SW480 (cell line): ENCODE measurements at places on chromosomes 11 and 22.
A peak's percentile ranks its signal among the peaks of the same experiment; 100 is the strongest.

DNA sequence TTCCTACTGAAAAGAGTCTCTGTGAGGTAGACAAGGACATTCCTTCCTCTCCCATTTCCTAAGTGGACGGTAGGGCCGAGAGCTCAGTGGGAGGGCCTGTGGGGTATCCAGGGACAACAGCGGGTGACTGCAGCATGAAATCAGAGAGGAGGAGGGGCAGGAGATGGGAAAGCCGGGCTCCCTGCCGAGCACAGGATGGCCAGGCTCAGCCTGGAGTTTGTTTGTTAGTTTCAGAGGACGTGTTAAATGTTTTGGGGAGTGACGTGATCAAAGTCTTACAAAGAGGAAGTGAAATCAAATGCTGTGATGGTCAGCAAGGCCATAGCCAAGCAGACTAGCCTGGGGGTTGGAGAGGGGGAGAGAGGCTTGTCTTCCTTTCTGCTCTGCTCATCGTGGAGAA lies 152.7 kb downstream of the ADAMTS15 start:
- DNase-seq: no peak

DNA sequence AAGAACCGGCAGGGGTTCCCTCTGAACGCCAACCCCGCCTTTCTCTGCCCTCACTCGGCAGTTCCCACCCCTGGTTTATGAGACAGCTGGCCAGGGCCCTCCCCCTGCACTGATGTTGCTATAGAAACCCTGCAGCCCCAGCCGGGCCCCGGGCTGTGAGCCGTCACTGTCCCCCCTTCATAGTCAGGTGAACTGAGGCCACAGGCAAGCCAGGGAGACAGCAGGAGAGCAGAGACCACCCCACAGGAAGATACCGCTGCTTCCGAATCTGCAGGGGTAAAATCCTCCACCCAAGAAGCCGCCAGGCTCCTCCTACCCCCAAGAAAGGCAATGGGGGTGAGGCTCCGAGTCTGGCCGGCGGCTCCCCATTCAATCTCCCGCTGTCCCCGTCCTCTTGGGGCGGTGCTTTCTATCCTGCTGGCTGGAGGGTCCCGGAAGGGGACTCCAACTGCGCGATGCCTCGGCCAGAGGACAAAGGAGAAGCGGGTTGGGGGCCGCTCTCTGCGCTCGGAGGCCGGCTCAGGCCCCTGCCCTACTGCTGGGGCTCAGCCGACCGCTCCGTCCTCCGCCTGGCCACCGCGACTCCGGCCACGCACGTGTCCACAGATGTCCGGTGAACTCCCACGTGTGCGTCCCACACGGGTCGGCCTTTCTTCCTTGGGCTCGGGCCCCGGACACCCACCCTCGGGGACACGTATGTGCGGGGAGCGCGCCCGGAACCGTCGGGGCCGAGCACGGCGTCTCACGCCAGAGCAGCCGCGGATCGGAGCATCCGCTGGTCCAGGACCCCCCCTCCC lies 587 bp downstream of the SLC25A22 start:
- DNase-seq: peak; percentile 65

DNA sequence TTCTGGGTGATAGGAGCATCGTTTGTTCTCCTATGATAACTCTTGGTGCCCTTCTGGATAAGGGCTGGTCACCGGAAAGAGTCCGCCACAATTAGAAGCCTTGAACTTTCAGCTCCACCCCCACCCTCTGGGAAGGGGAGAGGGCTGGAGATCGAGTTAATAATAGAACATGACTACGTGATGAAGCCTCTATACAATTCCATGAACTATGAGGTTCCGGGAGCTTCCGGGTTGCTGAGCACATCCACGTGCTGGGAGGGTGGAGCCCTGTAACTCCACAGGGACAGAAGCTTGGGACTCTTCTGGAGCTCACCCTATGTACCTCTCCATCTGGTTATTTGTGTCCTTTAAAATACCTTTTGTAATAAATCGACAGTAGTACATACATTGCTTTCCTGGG lies 40.3 kb downstream of the ARHGAP42 start:
- peak; percentile 40 for DNase-seq

DNA sequence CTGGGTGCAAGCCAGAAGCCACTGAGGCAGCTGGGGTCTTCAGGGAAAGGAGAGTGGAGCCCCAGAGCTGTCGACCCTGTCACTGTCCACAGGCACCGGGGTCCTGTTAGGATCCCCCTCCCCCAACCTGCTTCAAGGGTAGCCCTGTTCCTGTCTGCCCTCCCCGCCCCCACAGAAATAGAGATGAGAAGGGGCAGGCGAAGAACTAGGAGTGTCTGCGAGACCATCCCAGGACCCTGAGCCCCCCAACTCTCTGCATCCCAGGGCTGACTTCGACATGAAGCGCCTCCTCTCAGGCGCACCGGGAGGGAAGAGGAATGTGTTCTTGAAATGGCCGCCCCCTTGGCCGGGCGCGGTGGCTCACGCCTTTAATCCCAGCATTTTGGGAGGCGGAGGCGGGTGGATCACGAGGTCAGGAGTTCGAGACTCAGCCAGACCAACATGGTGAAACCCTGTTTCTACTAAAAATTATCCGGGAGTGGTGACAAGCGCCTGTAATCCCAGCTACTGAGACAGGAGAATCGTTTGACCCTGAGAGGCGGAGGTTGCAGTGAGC lies 607 bp upstream of the ZNF70 start:
- DNase-seq: no peak

- DNase-seq: no peak
Observed at GRCh38 chr22:32846780-32847491, 45.4 kb downstream of the TIMP3 start.

GRCh38 chr11:707817-708420 lies 1.9 kb downstream of the EPS8L2 start:
- no peak for DNase-seq

GRCh38 chr11:134516529-134516928 lies 104.5 kb upstream of the B3GAT1 start:
- DNase-seq: no peak

GRCh38 chr11:87397011-87397865 lies 359.5 kb downstream of the TMEM135 start:
- no peak for DNase-seq

GRCh38 chr22:28410050-28410816 lies 269.4 kb downstream of the TTC28 start:
- no peak for DNase-seq

GRCh38 chr11:116640641-116641402 lies 132.0 kb downstream of the BUD13 start:
- DNase-seq: no peak

GRCh38 chr22:27420817-27421361 lies 380.7 kb downstream of the MN1 start:
- DNase-seq: no peak

DNA sequence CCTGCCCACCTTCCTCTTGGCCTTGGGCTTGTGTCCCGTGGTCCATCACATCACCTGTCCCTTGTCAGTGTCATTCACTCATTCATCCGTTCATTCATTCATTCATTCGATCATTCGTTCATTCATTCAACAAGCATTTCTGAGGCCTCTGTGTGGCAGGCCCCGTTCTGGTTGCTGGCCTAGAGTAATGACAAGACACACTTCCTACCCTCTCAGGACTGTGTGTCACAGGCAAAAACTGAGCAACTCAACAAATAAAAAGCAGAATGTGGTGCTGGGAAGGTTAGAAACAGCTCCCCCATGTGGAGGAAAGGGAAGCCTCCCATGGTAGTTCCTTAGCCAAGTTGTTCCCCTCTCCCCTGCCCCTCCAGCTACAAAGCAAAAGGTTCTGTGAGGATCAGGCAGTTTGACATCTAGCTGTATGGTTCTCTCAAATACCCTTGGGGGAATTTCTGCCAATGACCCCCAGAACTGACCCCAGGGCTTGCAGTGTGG lies 1.6 kb upstream of the OMP start:
- DNase-seq: peak; percentile 28

- peak; percentile 27 for DNase-seq
Observed at GRCh38 chr11:75100314-75100713, 3.6 kb upstream of the OR2AT4 start.

GRCh38 chr22:43226377-43227238 lies 39.7 kb upstream of the TTLL12 start:
- peak; percentile 49 for DNase-seq

- DNase-seq: peak; percentile 54
Observed at GRCh38 chr11:85827748-85828639, 17.1 kb upstream of the SYTL2 start.

GRCh38 chr11:23112987-23113886 lies 253.0 kb upstream of the CCDC179 start:
- peak; percentile 74 for DNase-seq

DNA sequence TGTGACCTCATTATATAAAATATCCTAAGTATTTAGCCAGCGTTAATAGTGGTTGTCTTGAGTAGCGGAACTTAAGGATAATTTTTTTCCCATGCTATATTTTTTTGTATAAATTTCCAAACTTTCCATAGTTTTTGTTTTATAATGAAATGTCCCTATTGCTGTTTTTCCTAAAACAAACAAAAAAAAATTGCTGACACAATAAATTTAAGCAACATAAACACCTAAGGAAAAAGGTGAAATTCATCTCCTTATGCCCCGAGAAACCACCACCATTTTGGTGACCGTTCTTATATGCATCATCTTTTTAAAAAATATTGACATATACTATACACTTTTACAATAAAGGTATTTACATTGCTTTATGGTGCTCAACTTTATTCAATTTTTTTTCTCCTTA lies 708.8 kb upstream of the ANO5 start:
- no peak for DNase-seq

GRCh38 chr11:61106894-61107470 lies 4.7 kb downstream of the CD5 start:
- DNase-seq: no peak

DNA sequence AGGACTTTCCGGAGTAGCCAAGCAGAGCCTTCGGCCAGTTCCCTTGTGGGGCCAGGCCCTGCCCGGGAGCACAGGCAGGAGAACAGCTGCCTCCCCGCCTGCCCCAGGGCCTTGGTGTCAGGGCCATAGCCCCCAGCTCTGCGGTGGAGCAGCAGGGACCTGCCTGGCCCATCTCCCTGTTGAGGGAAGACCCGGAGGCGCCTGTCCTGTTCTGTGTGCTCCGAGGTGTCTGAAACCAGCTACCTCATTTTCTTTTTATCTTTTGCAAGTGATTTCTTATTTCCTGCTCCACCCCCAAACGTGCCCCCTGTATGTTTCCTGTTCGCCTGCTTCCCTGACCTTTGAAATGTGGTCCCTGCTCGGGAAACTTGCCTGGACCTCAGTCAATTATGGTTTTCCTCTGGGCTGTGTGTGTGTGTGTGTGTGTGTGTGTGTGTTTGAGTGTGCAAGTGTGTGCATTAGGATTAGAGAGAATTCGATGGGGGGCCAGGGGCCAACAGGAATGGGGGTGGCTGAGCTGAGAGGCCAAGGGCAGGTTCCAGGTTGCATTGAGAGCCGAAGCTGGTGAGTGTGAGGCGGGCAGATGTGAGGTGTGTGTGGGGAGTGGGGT lies 19.1 kb downstream of the LRP5 start:
- no peak for DNase-seq

DNA sequence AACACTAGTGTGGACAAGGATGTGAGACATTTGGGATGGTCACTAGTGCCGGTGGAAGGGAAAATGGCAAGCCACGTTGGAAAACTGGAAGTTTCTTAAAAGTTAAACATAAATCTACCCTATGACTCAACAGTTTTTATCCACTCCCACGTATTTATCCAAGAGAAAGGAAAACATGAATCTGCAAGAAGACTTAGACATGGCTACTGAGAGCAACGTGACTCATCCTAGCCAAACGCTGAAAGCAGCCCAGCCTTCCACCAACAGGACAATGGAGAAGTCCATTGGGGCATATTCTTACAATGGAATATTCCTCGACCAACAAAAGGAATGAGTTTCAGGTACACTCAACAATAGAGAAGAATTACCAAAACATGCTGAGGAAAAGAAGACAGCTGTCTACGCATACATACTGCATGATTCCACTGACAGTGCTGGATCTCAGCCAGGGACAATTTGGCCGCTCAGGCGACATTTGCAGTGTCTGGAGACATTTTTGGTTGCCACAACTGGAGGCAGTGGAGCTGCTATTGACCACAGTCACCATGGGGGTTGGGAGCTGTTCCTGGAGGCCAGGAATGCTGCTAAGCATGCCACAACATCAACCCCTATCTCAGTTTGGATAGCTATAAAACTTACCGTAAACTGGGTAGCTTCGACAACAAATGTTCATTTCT lies 21.2 kb downstream of the SYT13 start:
- DNase-seq: peak; percentile 75

DNA sequence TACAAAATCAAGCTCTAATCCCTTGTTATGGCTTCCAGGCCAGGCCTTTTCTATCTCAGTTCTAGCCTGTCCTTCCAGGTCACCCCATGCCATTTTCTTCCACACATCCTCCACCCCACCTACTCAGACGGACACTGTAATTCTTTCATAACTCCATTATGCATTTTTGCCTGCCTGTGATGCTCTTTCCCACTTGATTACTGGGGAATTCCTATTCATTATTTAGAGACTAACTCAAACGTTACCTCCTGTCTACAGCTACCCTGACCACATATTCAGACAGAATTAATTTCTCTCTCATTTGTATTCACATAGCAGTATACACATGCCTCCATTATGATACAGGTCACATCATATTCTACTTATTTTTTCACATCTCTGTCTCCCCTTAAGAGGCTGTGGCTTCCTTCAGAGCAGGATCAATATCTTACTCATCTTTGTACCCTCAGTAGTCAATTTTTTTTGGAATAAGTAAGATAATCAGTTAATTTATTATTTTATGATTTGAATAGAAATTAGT lies 156.5 kb upstream of the ZC3H12C start:
- DNase-seq: no peak

- DNase-seq: no peak
Observed at GRCh38 chr11:104148074-104148473, 15.9 kb downstream of the PDGFD start.

DNA sequence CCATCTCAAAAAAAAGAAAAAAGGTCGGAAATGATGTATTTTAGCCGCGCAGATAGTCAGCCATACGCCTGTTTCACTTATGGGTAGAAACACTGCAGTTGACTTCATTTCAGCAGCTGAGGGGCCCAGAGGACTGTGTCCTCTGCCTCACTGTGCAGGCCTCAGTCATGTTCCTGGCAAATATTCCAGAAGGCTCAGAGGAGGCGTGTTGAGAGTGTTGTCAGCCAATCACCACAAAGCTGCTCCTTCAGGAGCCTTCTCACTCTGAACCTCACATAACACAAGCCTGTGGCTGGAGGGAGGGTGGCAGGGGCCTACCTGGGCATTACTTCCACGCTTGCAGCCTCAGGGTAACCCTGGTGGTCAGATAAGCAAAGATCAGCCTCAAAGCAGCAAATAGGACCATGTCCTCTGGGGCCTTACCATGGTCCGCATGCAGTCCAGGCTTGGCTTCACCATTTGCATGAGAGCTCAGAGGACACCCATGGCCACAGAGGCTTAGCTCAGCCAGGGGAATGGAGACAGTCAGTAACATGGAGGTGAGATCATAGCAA lies 17.3 kb upstream of the TREH start:
- no peak for DNase-seq

DNA sequence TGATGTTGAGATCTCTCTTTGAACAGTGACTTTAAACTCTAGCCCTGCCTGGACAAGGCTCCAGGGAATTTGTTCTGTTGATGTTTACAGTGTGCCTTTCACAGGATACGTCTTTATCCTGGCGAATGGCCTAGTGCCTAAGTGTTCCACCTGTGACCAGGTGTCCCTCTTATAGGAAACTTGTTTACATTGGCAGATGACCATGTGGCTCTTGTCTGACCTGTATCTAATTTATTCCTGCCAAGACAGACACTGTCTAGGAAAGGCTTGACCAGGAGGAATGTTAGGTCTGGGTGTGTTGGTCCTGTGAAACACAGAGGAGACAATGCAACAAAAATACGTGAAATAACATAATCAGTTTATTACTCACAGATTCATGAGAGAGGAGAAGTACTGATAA lies 875.6 kb downstream of the METTL15 start:
- no peak for DNase-seq

- no peak for DNase-seq
Observed at GRCh38 chr11:119338965-119339588, 1.6 kb downstream of the C1QTNF5 start.

- DNase-seq: peak; percentile 15
Observed at GRCh38 chr11:101848262-101848661, 66.5 kb upstream of the CEP126 start.
